ENCODE measurements at places on chromosomes 13 and 19. TPM values are rescaled to one million over a fixed set of nuclear protein-coding genes. Genes with fewer than 3 reads are reported as not detected.

Gene RANBP3
- total RNA-seq, result 27.9 TPM

Gene IQCN
- not detected for total RNA-seq

Gene DACH1
- not detected for total RNA-seq

Gene ZNF583
- total RNA-seq, result 3.4 TPM

Gene ZNF253
- 2.1 TPM for total RNA-seq

Gene ZNF575
- total RNA-seq, result not detected

Gene ANGPTL8
- total RNA-seq, result not detected

Gene DNAJC15
- 4.2 TPM for total RNA-seq

Gene STK11
- total RNA-seq, result 110 TPM

Gene RGL3
- 0.26 TPM for total RNA-seq

Gene SULT2A1
- total RNA-seq, result not detected

Gene TNFSF9
- 4.6 TPM for total RNA-seq

Gene SPACA4
- total RNA-seq, result under 0.01 TPM

Gene FAM124A
- total RNA-seq, result not detected

Gene A1BG
- total RNA-seq, result 4.7 TPM

Gene IFI30
- 17.6 TPM for total RNA-seq

Gene KIR2DL1
- not detected for total RNA-seq

Gene SLC6A16
- total RNA-seq, result under 0.01 TPM

Gene OR7E24
- total RNA-seq, result not detected
